ENCODE measurements at places on chromosomes 4 and X. TPM values are rescaled to one million over a fixed set of nuclear protein-coding genes. Genes with fewer than 3 reads are reported as not detected.

The CNKSR2 gene
- not detected for total RNA-seq

The SRPX2 gene
- 45.4 TPM for total RNA-seq

The GABRQ gene
- not detected for total RNA-seq

The ADAMTS3 gene
- total RNA-seq, result 0.07 TPM

The H2BW2 gene
- total RNA-seq, result not detected

The SPARCL1 gene
- total RNA-seq, result not detected

The CDS1 gene
- total RNA-seq, result 22.4 TPM

DNA sequence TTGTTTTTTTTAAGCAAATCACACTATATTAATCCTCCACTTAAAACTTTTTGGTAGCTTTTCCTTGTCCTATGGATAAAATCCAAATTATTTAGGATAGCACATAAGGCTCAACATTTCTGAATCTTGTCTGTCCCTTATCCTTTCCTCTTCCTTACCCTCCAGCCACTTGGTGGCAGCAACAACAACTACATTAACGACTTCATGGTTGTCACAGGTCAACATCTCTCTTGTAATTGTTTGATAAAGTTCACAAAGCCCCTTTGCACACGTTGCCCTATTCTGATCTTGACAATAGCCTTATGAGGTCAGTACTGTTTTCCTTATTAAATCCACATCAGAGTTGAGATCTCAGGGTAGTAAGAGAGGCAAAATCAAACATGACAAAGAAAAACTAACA, 269.0 kb upstream of the PABPC4L start:
- DNase-seq, result peak; percentile 24

GRCh38 chrX:152937236-152937635, 39.4 kb downstream of the ZNF185 start:
- DNase-seq, result no peak

DNA sequence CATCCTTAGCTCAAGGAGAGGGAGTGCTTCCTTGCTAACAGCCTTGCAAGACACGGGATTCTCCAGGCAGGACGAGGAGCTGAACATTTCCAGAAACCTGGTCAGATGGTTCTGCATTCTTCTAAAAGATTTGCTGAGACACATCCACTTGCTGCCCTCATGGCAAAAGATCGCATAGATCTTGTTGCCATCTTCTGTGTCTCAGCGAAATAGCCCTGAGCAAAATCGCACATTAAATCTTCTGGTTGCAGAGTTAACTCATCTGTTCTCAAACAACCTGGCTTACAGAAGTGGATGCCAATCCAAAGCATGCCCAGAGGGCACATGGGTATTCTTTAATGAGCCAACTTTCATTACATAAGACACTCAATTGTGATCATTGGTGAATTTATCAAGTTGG, 167.5 kb downstream of the PRKX start:
- no peak for DNase-seq

- DNase-seq, result peak; percentile 72
Observed at GRCh38 chr4:10013722-10014121, 7.6 kb downstream of the SLC2A9 start.

DNA sequence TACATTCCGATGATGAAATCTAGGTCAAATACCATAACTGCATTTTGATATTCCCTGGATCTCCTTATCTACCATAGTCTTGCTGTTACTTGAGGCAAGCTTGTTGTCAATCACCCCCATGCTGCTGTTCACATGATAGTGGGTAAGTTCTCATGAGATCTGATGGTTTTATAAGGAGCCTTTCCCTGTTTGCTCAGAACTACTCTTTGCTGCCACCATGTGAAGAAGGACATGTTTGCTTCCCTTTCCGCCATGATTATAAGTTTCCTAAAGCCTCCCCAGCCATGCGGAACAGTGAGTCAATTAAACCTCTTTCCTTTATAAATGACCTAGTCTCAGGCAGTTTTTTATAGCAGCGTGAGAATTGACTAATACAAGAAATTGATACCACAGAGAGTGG, 432.0 kb downstream of the GLUD2 start:
- no peak for DNase-seq

- peak; percentile 40 for DNase-seq
Observed at GRCh38 chr4:73725985-73726384, 14.4 kb upstream of the CXCL8 start.

- no peak for DNase-seq
Observed at GRCh38 chr4:5823542-5824211, 69.2 kb downstream of the CRMP1 start.

- DNase-seq, result no peak
Observed at GRCh38 chr4:92618968-92619367, 315.2 kb downstream of the GRID2 start.

All from Calu3 (cell line).